ENCODE measurements at places on chromosomes 1 and 21. TPM values are rescaled to one million over a fixed set of nuclear protein-coding genes. Genes with fewer than 3 reads are reported as not detected.

PLPP3 gene
- 7.9 TPM for total RNA-seq

JUN gene
- total RNA-seq = 29.4 TPM

CFAP126 gene
- not detected for total RNA-seq

SLC5A9 gene
- not detected for total RNA-seq

KCNE1 gene
- total RNA-seq = not detected

XCL2 gene
- not detected for total RNA-seq

FABP3 gene
- not detected for total RNA-seq

- no peak for DNase-seq
Measured at GRCh38 chr21:35275776-35276175, 226.7 kb upstream of the RUNX1 start.

- DNase-seq = no peak
Measured at GRCh38 chr1:44290250-44291094, 64.6 kb downstream of the ERI3 start.

DNA sequence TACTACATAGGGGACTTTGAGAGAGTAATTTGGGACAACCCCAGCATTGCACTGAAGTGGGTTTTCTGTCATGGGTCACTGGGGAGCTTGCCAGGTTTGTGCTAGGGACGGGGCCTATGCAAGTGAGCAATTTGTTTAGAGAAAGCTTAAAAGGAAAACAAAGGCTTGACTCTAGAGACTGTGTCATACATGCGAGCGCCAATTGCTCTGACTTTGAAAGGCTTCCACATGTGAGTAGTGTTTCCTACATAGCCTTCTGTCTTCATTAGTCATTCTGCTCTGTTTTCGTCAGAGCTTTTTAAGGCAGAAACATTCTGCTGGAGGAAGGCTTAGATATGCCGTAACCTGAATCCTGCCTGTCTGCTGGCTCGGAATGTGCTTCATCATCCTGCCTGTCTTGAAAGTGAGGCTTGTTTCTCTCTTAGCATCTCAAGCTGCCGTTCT, 28.4 kb downstream of the TRIM45 start:
- DNase-seq = peak; percentile 92

DNA sequence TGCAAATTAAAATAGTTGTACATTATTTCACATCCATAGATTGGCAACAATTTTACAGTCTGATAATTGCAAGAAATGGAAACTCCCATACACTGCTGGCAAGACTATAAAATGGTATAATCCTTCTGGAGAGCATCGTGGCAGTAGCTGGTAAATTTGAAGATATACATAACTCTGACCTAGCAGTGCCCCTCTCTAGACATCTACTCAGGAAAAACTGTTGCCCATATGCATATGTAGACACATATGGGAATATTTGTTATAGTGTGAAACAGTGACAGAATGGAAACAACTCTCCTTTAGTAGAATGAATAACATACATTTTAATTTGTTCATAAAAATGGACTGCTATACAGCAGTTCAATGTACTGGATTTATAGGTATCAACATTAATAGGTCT, 177.2 kb downstream of the PHTF1 start:
- DNase-seq = no peak

DNA sequence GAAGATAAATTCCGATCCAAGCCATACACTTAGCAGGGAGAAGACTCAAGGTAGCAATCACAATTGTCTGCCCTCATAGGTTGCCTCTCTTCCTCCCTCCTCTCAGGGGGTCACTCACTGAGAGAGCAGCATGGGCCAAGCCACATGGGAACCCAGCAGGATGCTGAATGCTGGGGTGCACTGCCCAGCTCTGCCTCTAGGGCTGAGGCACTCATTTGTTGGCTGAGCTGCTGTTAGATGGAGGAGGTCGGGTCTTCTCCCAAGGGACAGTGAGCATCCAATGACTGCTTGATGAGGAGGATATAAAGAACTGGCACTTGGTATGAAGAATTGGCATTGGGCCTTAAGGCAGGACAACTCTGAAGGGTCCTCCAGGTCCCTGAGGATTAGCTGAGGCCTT, 418.8 kb downstream of the SIPA1L2 start:
- DNase-seq = no peak

DNA sequence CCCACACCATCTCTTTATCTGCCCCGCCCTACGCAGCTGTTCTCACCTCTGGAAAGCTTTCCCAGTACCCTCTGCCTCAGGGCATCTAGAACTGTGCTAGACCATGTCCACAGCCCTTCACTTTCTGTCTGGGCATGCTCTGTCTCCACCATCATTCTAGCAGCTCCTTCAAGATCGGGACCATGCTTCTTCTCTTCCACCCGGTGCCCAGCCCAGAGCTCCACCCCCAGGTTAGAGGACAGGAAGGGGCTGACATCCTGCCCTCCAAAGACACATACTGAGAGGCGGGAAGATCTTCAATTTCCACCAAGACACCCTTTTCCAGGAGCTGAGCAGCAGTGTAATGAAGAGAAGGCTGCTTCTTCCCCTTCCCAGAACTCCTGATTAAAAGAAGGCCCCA, 27.7 kb upstream of the MEF2D start:
- DNase-seq = no peak

DNA sequence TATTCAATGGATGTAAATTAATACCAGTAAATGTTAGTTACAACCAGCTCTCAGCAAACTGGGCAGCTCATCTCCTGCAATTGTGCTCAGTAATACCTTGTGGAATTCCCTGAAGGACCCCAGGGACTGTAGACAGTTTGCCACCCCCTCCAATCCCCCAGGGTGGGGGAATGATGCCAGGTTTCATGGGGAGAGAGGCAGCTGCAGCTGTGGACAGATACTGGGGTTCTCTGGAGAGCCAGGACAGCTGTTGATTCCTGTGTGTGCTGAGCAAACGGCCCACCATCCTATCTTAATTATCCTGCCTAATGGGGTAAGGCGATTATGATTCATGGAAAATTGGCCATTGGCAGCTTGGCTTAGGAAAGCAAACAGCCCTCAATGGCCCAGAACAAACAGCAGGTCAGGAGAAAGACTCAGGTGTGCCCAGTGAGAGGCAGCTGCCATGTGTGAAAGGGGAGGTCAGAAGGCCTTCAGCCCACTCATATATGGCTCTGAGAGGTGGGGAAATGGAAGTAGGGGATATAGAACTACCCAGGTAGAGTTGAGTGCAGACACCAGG, 148.9 kb upstream of the CTTNBP2NL start:
- DNase-seq = no peak

DNA sequence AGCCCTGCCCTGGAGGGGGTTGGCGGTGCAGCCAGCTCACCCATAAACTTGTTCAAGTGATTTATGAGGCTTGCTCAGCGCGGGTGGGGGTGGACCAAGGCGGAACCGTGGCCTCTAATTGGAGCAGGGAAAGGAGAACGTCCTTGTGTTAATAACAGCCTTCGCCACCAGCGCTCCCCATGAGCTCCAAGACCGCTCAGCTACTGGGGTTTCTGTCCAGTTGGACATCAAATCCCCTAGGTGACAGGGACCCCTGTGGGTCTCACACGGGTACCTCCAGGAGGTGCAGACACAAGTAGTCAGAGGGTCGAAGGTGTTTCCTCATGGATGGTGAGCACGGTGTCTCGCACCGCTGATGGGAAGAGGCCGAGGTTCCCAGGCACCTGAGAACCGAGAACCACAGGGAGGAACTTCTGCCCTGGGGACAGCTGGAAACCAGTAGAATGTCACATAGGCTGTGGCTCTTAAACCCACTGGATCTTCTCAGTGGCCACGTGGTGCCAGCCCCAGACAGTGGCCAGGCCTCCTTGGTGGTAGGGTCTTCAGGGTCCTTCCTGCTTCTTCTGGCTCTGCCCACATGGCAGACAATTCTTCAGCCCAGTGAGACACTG, 3.7 kb upstream of the ACTRT2 start:
- no peak for DNase-seq

DNA sequence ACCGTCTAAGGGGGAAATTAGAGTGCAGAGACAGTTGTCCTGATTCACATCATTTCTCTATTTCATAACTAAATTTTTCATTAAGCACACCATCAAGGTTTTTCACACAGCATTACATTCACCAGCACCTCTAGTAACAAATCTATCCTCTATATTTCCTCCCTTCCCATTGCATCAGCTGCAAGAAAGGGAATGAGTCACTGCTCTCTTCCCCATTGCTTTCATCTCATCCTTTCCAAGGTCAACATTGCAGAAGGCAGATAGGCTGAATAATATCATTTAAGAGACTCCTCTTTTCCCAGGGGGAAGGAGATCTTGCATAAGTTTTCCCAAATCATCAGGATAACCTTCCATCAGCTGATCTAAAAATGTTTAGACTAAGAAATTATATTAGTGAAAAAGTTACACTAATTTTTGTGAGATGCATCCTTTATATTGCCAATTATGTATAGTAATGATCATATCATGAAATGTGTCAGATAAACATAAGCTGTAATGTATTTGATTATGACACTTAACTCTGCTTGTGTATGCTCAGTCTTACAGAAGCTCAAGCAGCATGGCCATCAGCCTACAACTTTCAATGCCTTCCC, 4.3 kb downstream of the INTS7 start:
- peak; percentile 36 for DNase-seq

- no peak for DNase-seq
Measured at GRCh38 chr1:156865258-156865657, 4.6 kb downstream of the NTRK1 start.

- DNase-seq = no peak
Measured at GRCh38 chr1:185227161-185227560, 70.2 kb downstream of the SWT1 start.

- no peak for DNase-seq
Measured at GRCh38 chr1:183548116-183548515, 42.1 kb downstream of the NCF2 start.

GRCh38 chr1:30328401-30329262, 394.8 kb downstream of the MATN1 start:
- DNase-seq = no peak
